ENCODE measurements at places on chromosomes 11 and 22.

DNA sequence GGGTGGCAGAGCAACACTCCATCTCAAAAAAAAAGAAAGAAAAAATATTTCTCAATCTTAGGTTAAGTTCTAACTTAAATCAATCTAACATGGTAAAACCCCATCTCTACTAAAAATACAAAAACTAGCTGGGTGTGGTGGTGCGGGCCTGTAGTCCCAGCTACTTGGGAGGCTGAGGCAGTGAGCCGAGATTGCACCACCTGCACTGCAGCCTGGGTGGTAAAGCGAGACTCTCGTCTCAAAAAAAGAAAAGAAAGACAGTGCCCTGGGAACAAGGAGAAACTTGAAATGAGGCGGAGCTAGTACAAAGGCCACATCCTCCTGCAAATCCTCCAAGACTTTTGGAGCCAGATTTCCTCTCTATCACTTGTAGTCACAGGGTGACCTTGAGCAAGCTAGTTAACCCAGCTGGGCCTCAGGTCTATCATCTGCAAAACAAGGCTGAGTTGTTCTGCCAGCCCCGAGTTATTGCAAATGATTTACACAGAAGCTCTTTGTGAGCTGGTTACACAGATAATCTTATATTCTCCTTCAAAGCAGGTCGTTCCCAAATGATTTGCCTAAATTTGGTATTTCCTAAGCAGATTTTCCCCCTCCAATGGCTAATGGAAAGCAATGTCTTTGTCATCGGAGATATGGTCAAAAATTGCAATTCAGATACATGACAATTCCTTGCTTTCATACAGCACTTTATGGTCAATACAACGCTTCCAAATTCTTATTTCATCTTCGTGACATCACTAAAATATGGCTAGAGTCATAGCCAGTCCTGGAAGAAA is 1.9 kb downstream of the ANKRD54 start:
- DNase-seq: no peak

- DNase-seq: no peak
Observed at GRCh38 chr11:128564642-128565245, 22.6 kb downstream of the ETS1 start.

GRCh38 chr11:73239571-73240189 is 21.6 kb downstream of the P2RY2 start:
- no peak for DNase-seq

- DNase-seq: no peak
Observed at GRCh38 chr11:57124917-57125316, 56.8 kb upstream of the LRRC55 start.

DNA sequence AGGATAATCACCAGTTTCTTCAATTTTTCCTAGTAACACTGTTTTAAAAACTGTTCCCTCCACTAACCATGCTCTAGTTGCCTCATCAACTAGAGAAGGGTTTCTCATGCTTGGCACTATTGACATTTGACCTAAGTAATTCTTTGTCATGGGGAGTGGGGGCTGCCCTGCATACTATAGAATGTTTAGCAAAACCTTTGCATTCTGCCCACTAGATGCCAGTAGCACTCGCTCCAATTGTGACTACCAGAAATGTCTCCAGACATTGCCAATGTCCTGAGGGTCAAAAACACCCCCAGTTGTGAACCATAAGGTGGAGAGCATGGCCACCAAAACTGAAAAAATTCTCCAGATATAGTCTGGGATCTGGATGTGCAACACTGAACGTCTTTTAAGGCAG is 27.6 kb upstream of the BMAL1 start:
- no peak for DNase-seq

DNA sequence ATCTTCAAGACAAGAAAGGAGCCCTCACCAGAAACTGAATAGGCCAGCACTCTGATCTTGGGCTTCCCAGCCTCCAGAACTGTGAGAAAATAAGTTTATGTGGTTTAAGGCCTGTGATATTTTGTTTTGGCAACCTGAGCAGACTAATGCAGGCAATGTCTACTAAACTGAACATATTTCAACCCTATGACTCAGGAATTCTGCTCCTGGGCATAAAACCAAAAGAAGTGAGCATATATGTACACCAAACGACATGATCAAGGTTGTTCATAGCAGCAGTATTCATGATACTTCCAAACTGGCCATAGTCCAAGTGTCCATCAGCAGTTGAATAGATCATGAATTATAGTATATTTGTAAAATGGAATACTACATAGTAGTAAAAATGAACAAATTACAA is 29.0 kb downstream of the CSNK2A3 start:
- DNase-seq: peak; percentile 42

GRCh38 chr11:9047964-9048523 is 43.4 kb downstream of the SCUBE2 start:
- peak; percentile 34 for DNase-seq

Measured in IMR-90 (cell line).